A549 treated with Mapracorat at 1 μM for 4 hours (cell line): ENCODE measurements at places on chromosomes 5 and 9. TPM values are rescaled to one million over a fixed set of nuclear protein-coding genes. Genes with fewer than 3 reads are reported as not detected.

The FOXE1 gene
- total RNA-seq, result 2.5 to 4.0 TPM (median 3.3 TPM) in 5 replicates

The BTNL8 gene
- not detected in 5 replicates for total RNA-seq

The SPATA31C1 gene
- not detected in 5 replicates for total RNA-seq

The FRRS1L gene
- 0.13 to 0.63 TPM (median 0.24 TPM) in 5 replicates for total RNA-seq

The SLC6A19 gene
- total RNA-seq, result 0.13 to 0.22 TPM (median 0.19 TPM) in 5 replicates

The TMEM174 gene
- total RNA-seq, result not detected in 5 replicates

The CYSRT1 gene
- 2.5 to 5.4 TPM (median 4.8 TPM) in 5 replicates for total RNA-seq

The GFI1B gene
- 0.09 to 0.17 TPM (median 0.16 TPM) in 3 of 5 replicates, not detected in the others for total RNA-seq
